ENCODE measurements at places on chromosomes 4 and X. TPM values are rescaled to one million over a fixed set of nuclear protein-coding genes. Genes with fewer than 3 reads are reported as not detected.

DNA sequence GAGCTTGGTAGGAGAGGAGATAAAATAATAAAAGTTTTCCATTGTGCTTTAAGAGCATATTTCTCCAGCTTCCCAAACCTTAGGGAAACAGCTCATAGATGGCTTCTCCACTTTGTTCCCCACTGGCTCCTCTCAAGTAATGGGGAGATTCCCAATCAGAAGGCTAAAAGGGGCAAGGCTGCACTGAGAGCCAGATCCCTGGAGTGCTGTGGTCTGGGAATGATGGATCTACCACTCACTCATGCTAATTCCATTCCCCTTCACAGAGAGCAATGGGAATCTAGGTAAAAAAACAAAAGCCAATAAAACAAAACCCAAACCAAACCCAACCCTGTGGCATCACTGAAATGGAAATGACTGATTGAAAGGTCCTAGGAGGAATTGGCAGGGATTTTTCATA is 219.7 kb upstream of the MBNL3 start:
- no peak for DNase-seq

DNA sequence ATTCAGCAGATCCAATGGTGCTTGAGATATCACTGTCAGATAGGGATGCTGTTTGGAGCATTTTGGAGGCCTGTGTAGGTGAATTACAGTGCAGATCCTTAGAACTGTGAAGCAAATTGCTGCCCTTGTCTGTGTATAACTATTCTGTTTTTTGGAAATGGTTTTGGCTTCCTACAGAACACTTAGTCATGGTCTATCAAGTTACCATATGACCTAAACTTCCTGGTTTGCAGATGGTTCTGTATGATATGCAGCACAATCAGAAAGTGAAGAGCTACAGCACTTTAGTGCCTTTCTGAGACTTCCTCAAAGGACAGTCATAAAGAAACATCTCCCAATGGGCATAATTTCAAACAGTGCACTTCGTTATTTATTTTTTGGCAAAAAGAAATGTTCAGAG is 688.6 kb downstream of the SH3BGRL start:
- no peak for DNase-seq

DNA sequence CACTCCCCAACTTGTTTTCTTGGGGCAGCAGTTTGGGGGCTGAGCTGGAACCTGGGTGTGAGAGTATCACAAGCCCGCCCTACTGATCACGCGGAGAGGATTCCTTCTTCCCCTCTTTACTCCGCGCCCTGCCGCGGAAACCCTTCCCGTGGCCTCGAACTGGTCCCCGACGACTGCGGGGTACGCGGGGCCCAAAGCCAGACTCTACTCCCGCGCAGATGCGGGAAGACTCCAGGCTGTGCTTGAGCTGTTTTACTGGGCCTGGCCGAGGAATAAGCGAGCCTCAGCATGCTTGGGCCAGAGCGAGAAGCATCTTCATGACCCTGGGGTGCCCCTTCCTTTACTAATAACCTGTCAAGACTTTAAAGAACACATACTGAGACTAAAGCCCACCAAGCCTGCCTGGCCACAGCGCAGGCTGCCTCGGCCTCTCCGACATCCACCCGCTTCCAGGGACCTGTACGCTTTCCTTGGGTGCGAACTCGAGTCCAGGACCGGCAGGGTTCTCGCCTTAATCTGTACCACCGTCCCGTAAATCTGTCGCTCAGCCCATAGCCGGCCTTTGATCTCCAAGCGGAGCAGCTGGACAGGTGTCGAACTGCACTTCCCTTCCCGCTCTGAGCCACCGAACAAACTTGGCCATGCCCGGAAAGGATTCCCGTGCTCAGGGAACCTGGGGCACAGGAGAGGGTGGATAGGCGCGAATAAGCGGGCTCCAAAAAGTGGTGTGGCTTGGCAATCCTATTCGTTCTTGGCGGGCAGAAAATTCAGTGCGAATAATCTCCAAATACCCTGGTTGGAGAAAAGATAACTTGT is 55.0 kb upstream of the TMEM33 start:
- no peak for DNase-seq

DNA sequence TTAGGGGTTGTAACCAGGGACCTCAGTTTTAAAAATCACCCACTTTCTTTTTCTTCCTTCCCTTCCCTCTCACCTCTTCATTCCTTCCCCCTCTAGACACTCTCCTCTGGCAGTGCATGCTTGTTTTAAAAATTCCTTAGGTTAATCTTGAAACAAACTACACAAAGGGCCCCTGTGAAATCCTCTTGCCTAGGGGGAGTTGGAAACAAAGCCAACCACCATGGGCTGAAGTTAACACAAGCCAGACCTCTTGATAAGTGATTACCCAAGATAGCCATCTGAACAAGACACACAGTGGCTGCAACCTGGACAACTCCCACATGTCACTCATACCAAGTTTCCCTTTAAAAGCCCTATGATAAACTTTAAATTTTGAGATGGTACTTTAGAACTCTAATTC is 68.9 kb downstream of the TENT5D start:
- no peak for DNase-seq

GRCh38 chrX:14095702-14096101 is 66.0 kb upstream of the GEMIN8 start:
- DNase-seq: peak; percentile 23

- DNase-seq: no peak
Measured at GRCh38 chrX:103338663-103339062, 8.6 kb downstream of the TCEAL7 start.

DNA sequence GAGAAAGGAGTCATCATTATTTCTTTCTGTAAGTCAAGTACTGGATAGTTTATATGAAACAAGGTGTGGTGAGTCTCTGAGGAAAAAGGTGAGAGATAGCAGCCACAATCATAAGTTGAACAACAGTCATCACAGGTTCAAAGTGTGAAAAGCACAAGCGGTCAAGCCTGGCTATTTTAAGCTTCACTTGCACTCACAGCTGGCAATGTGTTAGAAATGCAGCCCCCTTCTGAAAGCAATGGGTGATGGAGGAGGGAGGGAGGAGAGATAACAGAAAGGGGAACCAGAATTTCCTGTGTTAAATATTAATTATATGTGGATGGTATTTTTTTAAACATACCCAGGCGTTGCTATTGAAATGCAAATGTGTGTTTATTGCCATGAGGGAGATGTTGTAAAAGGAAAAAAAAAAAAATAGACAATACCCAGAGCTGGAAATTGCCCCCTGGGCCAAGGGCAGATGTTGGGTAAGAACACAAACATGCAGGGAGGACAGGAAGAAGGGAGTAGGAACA is 26.9 kb upstream of the BMP3 start:
- no peak for DNase-seq

DNA sequence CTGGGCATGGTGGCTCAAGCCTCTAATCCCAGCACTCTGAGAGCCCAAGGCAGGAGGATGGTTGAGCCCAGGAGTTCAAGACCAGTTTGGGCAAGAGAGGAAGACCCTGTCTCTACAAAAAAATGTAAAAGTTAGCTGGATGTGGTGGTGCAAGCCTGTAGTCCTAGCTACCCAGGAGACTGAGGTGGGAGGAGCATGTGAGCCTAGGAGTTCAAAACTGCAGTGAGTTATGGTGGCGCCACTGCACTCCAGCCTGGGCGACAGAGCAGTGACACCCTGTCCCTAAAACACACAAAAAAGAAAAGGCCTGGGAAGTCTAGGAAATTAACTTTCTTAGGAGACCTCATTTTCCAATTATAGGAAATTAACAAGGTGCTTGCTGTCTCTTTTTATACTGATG is 76.8 kb downstream of the JAKMIP1 start:
- no peak for DNase-seq

- no peak for DNase-seq
Measured at GRCh38 chr4:70666369-70666768, at the start of gene JCHAIN. Gene JCHAIN, minus strand, starts transcription at chr4:70666508. Its CDS starts 18 bp downstream, at chr4:70666490.

DNA sequence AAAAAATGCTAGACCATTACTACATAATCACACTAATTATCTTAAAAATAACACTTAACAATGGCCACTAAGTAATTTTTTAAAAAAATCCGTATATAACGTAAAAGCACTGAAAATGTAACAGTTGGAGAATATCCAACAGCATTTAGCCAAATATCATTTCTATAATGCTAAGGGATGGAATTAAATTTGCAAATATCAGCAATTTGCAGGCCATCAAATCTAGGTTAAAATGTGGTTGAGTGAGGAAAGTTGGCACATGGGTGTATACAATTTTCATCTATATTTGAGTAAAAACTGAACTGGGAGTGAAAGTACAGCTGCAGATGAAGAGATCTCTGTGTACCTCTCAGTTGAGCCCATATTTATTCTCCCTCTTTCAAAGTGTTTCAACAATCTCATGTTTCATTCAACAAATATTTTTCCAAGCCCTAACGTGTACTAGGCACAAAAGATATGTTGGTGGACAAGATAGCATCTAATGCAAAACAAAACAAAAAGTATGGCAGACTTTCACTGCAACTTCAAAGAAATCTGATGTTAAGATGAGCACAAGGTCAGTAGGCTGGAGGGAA is 63.0 kb downstream of the MBNL3 start:
- no peak for DNase-seq

GRCh38 chrX:131752493-131753198 is 208.8 kb downstream of the OR13H1 start:
- DNase-seq: peak; percentile 86

- DNase-seq: no peak
Measured at GRCh38 chr4:76867880-76868655, 29.9 kb downstream of the SOWAHB start.

DNA sequence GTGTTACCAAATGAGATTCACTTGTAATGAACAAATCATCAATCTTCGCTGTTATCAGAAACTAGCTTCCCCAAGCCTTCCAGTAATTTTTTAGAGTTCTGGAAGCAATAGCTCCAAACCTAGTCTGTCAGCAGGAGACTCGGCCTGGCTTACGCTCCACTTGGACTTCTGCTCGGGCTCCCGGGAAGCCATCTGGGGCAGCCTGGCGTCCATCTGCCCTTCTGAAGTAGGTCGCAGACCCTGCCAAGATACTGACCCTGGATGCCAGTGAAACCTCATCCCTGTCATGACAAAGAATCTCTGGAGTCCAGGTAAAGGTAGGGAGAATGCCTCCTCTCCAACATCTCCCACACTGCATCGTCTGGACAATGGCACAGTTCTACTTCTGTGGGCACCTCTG is 493.8 kb upstream of the ZFP42 start:
- DNase-seq: no peak

DNA sequence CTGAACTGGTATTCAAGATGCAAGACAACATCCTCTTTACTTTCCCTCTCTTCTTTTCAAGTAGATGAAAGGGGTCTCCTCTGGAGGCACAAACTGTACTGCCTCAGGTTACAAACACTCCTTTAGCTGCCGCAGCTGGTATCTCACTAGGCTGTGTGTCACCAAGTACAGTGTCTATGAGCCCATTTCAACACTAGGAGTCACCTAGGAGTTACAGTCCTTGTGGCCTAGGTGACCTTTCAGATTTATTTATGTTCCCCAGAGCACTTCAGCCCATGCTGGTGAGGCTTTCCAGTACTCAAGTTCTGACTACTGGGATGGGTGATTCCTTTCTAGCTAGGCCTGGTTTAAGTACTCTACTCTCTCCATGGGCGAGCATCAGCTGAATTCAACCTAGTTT is 32.4 kb upstream of the TMLHE start:
- no peak for DNase-seq

GRCh38 chr4:181701214-181701613 is 542.0 kb upstream of the TENM3 start:
- no peak for DNase-seq

DNA sequence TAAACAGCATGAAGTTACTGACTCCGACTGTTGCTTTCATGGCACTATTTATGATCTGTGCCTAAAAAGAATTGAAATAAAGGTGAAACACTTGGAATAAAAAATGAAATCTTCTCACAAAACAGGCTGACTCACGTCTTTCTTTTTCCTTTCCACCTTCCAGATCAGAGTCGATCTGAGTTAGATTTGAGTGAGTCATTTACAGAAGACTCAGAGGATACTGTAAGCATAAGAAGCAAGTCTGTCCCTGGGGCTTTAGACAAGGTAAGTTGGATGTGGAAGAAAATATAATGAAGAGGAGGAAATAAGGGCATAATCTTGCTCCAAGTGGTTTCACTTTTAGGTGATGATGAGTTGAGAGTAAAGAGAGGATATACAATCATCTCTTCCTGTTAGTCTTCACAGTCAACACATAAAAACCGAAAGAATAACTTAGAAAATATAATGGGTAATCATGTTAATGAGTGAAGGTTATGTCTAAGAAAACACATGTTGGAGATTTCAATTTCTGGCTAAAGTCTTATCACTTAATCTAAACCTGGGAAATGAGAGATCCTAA is 89.7 kb downstream of the SYTL5 start:
- DNase-seq: no peak

- no peak for DNase-seq
Measured at GRCh38 chrX:73817393-73818199, 254.6 kb downstream of the CHIC1 start.

- DNase-seq: no peak
Measured at GRCh38 chr4:23937173-23937572, 47.3 kb upstream of the PPARGC1A start.

- DNase-seq: no peak
Measured at GRCh38 chr4:139191373-139191772, 14.4 kb upstream of the ELF2 start.

DNA sequence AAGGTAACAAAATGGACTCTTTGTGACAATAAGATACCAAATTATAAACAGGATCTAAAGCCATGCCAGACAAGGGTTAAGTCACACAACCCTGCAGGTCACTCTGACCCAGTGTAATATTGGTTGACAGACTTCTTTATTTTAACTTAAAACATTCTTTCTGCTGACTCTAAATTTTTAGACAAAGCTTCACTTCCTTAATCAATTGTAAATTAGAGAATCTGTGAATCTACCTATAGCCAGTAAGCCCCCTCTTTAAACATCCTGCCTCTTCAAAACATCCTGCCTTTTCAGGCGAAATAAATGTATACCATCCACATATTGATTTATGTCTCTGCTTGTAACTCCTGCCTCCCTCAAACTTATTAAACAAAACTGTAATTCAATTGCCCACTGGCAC is 14.2 kb downstream of the NUDT6 start:
- DNase-seq: no peak

DNA sequence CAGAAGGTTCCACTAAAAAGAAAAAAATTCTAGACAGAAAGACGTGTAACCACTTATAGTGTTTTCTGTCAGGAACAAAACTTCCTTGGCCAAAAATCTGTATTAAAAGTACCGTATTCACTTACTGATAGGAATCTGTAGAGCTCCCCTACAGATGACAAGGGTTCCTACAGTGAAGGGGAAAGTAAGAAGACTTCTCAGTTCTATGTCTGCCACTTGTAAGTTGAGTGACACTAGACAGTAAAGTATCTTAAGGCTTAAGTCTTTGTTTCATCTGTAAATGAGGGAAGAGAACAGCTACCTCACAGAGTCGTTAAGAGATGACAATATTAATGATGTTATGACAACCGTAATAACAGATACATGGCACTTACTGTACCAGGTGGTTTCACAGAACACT is 3.3 kb downstream of the COQ2 start:
- no peak for DNase-seq

GRCh38 chr4:188008377-188008776 is 12.8 kb downstream of the ZFP42 start:
- no peak for DNase-seq

The CD99 gene
- 189 TPM for total RNA-seq

The DUSP9 gene
- 0.21 TPM for total RNA-seq

The BMX gene
- total RNA-seq: 1.2 TPM

The IL21 gene
- not detected for total RNA-seq

The TECRL gene
- not detected for total RNA-seq

All from uterus (tissue), 4 donors.